ENCODE measurements at places on chromosomes 6 and 20.

- DNase-seq: no peak
Observed at GRCh38 chr6:49370518-49370917, 92.5 kb downstream of the MMUT start.

DNA sequence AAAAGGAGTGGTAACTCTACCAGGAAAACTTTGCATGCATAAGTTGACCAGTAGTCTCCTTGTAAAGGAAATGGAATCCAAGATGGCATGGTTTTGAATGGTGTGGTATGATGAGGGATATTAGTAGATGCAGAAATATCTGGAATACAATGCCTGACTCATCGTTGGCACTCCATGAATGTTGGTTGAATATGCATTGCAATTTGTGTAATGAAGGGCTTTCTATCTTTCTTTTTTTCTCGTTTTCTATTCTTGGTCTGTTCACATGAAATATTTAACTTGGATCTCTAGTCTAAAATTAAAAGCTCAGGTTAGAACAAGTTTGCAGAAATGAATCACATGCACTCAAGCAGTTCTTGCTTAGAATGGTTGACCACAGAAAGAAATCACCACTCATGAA lies 277.3 kb upstream of the PRND start:
- no peak for DNase-seq

DNA sequence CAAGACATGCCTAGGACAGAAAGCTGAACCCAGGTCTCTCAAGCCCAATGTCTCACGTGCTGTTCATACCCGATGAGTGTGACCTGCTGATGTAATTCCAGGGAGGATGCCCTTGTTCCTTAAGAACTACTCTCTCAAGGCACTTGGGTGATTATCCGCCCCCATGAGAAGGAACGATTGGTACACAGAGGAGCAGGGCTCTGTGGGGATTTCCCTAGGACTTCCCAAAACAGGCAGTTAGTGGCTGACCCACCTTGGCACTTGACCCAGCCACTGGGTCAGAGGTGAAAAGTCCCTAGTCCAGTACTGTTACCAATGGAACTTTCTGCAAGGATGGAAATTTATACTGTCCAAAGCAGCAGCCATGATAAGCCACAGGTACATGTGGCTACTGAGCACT lies 9.2 kb upstream of the BPIFB6 start:
- DNase-seq: no peak

DNA sequence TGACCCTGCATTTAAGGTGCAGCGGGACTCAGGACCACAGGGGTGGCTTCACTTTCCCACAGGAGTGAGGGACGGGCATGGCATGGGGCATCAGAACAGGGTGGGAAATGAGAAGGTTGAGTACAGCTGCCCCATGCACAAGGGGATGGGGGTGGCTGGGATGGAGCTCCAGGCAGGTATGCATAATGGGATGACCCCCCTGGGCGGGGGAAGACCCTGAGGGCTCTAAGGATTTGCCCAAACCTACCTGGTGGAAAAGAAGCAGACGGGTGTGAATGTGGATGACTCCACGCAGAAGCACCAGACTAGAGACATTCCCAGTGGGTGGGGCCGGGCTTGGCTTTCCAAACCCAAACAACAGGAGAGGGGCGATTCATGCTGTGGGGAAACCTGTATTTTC lies 200.3 kb downstream of the SYNDIG1 start:
- DNase-seq: no peak

DNA sequence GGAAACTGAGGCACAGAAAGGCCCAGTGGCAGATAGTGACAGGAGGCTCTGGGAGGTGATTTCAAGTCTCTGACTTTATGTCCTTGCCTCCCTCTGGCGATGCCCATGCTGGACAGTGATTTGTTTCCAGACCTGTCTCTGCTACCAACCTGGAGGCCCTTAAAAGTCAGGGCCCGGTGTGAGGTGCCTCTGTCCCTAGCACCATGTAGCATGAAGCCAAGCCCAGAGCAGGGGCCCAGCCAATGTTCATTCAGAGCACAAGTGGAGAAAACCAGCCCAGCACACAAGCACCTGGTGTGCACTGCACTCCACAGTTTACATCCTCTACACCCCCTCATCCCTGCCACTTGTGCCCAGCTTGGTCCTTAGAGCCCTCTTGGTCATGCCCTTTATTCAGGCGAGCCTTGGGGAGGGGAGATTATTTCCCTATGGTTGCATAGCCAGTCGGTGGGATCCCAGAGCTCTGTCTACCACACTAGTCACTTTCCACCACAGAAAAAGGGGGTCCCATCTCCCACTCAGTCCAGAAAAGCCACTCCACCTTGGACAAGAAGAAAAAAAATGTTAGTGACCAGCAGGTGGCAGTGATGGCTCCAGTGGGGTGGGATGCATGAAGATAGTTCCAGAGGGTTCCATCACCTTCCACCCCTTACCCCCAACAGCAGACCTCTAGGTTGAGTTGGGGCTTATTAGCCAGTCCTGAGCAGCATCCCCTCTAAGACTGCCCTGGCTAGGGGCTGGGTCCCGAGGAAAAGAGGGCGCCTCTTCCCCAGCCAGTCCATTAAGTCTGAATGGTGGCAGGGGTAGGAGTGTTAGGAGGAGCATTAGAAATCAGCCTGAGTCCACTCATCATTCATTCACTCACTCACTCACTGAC lies 30.9 kb downstream of the KIAA1755 start:
- DNase-seq: no peak

DNA sequence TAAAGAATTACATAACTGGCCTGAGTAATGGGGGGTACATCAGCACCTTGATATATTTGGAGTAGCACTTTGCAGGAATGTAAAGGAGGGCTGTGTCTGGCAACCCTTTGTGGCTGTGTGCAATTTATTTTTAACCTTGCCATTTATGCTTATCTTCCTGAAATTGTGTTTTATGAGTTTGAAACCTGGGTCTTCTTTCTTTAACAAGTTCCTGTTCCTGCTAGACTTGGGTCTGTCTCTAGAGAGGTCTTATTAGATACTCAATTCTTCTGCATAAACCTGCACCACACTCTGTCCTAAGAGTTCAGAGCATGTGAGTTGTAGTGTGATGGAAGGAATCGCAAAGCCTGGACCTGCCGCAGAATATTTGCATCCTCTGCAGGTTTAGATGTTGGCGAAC lies 181.0 kb downstream of the JARID2 start:
- DNase-seq: no peak

DNA sequence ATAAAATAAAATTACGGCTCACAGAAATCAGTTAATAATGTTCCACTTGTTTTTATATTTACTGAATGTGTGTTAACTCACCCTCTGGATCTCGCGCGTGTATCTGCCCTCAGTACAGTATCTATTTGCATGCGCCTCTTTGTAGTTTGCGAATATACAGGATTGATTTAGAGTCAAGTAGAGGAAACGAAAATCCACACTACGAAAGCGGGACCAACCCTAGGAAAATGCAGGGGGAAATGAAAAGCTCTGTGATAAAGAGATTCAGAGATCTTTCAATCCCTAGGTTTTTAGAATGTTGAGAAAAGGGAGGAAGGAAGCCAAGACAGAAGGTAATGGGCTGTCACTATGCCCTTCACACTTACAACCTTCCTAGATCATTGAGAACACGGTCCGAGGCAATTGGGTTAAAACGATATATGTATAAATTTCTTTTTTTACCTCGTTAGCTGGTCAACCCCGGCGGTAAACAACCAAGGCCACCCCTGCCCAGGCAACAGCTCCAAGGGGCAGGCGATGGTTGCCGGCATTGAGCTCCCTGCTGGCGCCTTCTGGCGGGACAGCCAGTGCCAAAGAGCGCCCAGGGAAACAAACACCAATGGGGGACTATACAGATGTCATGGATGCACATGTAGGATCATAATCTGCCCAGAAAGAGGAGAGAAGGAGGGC lies 792 bp upstream of the FUT9 start:
- DNase-seq: peak; percentile 78

- DNase-seq: no peak
Observed at GRCh38 chr20:62550087-62550632, 74.4 kb upstream of the GATA5 start.

DNA sequence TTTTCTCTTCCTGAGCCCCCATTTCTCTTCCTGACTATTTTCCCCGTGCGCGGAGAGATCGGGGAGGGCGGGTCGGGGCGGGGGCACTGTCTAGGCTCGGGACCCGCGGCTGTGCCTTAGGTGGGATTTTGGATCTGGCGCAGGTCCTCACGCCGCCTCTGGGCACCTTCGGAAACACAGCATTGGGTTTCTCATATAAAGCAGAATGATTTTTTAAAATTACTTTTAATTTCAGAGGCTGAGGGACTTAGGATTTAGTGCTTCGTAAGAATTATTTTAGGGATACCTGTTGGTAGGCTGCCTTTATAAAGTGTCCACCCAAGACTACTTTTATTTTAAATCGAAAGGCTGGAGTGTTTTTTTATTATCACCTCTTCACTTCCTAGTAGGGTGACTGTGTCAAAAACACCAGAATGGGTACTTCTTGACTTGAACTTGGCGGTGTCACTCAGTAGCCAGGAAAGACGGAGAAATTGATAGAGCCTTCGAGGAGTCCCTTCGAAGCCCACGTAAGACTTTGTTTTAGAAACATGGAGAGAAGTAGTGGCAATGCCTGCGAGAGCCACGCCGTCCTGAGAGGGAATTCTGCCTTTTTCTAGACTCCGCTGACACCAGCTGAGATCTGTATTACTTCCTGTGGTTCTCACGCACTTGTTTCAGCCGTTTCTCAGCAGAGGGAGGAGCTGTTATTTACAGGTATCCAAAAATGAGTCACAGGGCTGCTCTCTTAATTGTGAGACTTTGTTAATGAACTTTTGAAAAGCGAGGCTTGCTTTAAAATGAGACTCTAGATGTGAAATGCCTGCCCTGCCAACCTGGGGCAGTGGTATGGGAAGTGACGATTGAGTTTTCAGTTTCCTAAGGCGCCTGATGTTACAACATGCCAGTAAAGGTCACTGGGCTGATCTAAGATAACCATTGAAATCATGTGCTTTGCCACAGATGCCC lies 667 bp downstream of the STX11 start:
- no peak for DNase-seq

DNA sequence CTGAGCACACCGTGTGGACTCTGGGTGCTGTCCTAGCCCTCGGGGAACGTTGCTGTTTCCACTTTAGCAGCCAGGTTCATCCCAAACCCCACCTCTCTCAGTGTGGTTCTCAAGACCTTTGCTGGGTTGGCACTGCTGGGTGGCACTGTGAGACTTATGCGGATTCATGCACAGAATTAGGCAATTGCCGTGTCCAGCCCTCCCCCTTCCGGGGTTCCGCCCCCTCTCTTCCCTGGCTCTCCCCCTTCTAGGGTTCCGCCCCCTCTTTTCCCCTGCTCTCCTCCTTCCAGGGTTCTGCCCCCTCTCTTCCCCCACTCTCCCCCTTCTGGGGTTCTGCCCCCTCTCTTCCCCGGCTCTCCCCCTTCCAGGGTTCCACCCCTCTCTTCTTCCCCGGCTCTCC lies 39.8 kb upstream of the SLCO4A1 start:
- no peak for DNase-seq

- no peak for DNase-seq
Observed at GRCh38 chr6:31037169-31037568, 26.9 kb downstream of the MUC22 start.

DNA sequence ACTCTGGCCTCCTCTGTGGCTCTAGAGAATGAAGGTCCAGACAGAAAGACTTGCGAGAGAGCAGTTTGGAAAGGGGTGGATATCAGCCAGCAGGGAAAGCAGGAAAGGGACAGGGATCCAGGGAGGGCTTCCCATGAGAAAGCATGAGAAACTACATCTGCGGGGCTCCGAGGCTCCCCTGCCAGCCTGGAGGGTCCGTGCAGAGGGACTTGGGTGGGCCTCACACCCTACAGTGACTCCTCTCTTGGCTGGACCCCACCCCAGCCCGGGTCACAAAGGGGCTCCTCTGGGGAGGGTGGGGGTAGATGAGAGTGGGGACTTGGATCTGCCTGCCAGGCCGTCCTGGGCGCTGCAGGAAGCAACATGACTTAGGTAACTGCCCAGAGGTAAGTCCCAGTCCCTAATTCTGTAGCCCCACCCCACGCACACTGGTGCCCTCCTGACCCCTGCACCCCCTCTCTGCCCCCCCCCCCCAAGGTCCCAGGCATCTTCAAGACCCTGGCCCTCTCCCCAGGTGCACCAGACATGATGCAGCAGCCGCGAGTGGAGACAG lies at the start of gene TMEM239:
Gene TMEM239 (plus strand): TSS at position 335 of the 553 bp plus-strand sequence. CDS start 191 bp downstream, at position 526.
- DNase-seq: no peak

DNA sequence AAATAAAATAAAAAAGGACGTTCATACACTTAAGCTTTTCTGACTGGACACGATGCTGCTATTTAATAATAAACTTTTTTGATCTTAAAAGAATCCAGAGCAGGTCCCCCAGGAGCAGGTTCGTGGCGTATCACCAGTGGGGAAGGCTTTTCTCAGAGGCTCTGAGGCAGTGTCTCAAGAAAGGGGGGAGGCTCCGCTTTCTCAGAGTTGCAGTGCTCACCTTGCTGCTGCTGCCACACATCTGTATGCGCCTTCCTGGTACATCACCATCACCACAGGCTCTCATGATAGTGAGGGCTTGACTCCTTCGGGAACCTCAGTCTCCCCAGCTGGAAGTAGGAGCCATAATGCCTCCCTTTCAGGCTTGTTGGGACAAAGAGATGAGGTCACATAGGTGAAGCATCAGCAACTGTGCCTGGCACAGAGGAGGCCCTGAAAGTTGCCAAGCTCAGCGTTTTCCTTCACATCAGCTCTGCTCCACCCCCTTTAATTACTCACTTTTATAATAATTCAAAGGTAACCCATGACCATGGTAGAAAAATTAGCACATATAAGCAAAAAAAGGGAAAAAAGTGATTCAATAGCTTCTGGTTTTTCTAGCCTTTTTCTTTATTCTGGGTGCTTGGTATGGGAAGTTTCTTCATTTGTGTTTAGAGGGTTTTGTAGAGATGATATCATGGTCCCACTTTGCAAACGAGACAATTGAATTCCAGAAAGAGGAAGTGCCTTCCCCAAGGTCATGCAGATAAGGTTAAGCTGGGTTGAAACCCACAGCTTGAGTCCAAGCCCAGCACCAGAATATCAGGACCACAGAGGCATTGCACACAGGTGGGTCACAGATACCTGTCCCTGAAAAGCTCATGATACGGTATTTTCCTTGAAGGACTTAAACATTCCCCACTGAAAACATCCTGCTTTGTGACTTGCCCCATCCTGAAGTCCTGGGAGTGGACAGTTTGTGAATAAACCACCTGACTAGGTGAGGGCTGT lies 24.5 kb downstream of the SRSF3 start:
- no peak for DNase-seq
